ENCODE measurements at places on chromosomes 13 and 19.
A peak's percentile ranks its signal among the peaks of the same experiment; 100 is the strongest.

- DNase-seq, result no peak
Measured at GRCh38 chr19:48363500-48363809, 285 bp downstream of the TMEM143 start.

DNA sequence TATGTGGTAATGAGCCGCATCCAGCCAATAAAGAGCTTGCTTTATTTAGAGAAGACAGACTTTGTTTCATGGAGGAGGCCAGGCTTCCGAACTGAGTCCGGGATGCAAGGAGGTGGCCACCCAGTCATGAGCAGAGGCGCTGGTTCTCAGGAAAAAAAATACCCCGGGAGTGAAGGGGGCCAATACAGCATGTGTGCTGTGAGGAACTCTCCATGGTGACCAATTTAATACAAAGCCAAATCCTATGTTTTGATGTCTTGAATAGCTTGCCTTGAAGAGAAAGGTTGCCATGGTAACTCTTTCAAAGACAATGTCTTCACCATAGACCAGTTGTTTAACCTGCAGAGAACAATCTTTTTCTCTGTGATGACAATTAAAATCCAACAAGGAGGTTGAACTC, 43.4 kb upstream of the PDCD5 start:
- no peak for DNase-seq

GRCh38 chr19:7788178-7788932, 25.3 kb downstream of the CLEC4M start:
- DNase-seq, result no peak

GRCh38 chr19:48493718-48494401, 17.8 kb downstream of the LMTK3 start:
- DNase-seq, result no peak

GRCh38 chr19:13986348-13986904, 19.7 kb downstream of the RFX1 start:
- peak; percentile 97 for DNase-seq

DNA sequence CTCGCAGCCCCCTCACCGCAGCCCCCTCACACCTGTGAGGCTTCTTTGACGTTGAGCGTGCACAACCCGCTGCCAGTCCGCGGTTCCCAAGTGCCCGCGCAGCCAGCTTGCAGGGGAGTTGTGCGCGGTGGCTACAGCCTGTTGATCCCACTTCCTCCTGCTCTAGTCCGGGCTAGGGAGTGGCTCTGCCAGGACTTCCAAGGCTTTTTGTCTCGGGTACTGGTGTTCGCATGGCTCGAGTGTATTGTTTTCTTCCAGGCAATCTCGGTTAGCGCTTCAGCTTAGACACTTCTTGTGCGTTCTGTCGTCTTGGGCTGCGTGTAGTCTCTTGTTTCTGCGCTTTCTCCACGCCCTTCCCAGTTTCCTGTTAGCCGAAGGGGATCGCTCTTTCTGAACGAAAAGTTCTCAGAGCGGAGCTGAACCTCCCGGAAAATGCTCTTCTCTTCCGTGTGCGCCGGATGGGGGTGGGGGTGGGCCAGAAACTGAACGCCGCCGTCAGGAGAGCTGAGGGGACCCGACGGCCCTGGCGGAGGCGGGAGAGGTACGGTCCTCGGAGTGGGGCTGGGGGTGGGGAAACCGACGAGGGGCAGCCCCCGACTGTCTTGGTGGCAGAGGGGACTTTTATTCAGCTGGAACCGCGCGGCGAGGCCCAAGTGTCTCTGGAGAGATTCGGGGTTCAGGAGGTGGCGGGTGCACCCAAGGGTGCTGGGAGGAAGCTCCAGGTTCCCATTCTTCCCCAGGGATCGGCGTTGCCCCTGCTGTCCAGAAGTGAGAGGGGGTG, 697 bp upstream of the DGKH start:
- DNase-seq, result peak; percentile 63

GRCh38 chr19:30625947-30626625, 253.9 kb downstream of the ZNF536 start:
- DNase-seq, result no peak

DNA sequence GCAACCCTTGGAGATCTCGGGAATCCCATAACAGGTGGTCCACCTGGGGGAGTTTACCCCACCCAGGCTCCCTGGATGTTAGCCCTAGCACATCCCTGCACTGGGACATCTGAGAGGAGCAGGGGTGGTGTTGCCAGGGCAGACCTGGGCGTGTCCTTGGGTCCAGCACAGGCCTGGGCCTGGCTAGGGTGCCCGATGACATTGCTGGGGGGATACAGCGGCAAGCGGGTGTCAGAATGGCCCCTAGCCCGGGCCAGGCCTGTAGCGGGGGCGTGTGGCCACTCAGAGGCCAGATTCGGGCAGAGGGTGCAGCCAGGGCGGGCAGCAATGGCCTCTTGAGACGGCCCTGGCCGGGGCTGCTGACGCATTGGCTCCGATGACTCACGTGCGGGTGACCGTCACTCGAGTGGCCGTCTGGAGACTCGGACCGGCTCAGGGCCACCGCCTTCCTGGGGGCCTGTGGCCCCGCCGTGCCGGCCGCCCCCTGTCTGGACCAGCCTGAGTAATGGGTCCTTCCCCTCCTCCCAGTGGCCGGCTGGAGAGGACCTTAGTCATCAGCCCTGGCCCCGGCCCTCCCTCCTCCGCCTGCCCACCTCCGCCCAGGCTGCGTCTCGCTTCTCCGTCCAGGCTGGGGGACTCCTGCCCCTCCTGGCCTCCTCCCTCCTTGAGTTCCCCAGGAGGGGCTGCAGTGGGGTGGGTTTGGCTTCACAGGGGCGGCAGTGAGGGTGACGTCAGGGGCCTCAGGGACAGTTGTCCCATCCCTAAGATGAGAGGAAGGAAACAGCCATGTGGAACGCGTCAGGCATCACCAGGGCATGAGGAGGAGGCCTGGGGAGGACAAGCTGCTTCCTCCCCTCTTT, 23.2 kb upstream of the CRTC1 start:
- no peak for DNase-seq
